CD4-positive, alpha-beta T cell treated with Interleukin-10 for 1 hour (primary cell): ENCODE measurements at places on chromosomes 3 and 15.

DNA sequence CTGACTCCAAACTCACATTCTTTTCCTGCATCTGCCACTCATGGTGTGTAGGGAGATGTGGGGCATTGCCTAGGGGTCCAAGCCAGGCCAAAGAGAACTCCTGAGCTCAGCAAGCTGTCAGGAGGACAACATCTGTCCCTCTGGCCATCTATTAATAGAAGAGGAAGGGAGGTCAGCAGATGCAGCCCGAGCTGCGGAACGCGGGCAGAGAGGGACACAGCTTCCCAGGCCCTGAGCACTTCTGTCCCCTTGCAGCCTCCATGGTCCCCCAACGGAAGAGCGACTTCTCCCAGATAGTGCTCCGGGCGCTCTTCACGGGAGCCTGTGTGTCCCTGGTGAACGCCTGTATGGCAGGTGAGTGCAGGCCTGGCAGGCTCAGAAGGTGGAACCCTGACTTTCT is 37.3 kb upstream of the PDE8A start:
- no peak for DNase-seq

- no peak for DNase-seq
These were observed 41.4 kb downstream of the ROBO2 start for GRCh38 chr3:77081240-77081661.

- no peak for DNase-seq
These were observed 35.8 kb downstream of the CTNNB1 start for GRCh38 chr3:41234823-41235721.

DNA sequence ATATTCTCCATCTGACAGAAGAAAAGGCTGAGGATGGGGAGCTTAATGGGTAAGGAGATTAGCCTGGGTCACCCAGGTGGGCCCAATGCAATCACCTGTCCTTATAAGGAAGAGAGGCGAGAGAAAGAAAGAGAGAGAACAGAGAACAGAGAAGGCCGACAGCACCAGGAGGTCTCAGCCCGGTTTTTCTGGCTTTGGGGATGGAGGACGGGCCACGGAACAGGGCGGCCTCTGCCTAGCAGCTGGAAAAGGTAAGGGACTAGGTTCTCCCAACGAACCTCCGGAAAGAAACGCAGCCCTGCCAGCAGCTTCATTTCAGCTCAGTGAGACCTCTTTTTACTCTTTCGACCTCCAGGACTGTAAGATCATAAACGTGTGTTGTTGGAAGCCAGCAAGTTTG is 196.0 kb upstream of the LYSMD4 start:
- DNase-seq: no peak

DNA sequence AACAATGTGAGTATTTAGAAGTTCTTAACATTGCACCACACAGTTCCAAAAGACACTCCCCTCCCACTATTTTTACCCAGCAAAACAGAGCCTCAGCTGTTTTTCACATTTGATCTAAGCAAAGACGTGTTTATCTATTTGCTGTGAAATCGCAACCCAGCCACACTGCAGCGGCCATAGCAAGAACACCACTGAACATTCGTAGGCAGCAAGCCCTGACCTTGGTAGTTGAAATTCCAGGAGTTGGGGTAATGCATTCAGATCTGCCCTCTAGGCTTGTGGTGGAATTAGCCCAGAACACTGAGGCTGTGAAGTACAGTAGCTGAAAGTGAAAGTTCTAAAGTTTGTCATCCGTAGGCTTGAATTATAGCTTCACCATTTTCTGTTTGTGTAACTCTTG is 17.1 kb upstream of the SLC24A5 start:
- DNase-seq: no peak

DNA sequence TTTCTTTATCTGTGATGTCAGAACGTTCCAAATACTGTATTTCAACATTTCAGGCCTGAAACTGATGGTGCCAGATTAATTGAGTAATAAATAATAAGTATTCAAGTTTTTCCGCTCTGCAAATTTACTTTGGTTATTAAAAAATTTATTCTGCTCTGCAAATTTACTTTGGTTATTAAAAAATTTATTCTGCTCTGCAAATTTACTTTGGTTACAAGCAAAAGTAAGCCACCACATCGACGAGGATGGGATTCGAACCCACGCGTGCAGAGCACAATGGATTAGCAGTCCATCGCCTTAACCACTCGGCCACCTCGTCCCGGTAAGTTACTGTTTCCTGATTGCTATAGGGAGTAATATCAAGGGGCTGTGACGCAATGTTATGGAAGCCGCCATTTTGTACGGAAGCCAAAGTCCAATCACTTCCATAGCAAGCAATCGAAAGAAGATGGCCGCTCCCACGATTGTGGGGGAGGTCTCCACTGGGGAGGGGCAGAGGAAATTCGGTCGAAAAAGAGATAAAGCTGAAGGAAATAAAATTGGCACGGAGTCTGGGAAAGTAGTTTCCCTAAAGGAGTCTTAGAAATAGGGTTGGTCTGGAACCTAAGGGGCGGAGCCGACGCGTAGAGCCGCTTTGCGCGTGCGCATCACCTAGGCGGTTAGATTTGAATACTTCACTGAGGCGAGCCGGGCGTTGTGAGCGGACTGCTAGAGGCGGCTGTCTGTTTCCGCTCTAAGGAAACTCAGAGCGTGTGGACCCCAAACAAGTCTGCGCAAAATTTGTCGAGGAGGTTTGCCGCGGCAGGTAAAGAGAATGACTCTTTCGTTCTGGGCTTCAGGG is at the start of gene KNL1:
TSS of gene KNL1 (plus strand) at position 662 of the 841 bp plus-strand sequence. CDS start 8,683 bp downstream, outside the sequence.
- peak; percentile 95 for DNase-seq

GRCh38 chr15:63759752-63760151 is 74.0 kb downstream of the HERC1 start:
- DNase-seq: no peak

- DNase-seq: no peak
These were observed 62.6 kb upstream of the ATP11B start for GRCh38 chr3:182730675-182731042.

DNA sequence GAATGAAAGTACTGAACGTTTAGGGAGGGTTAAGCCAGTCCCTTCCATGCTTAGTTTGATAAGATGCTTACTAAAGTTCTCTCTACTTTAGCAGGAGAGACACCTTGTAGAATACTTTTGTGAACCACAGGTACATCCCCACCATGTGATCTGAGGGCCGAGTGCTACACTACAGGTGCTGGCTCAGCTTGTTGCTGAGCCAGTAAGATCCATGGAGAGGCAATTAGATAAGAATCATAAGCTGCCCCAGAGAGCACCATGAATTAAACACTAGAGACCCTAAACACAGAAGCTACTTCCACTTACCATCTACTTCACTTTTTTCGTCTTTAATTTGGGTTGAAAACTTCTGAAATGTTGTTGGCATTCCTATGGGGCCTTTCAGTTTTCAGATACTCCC is 70.5 kb upstream of the GOLGA8B start:
- DNase-seq: no peak

DNA sequence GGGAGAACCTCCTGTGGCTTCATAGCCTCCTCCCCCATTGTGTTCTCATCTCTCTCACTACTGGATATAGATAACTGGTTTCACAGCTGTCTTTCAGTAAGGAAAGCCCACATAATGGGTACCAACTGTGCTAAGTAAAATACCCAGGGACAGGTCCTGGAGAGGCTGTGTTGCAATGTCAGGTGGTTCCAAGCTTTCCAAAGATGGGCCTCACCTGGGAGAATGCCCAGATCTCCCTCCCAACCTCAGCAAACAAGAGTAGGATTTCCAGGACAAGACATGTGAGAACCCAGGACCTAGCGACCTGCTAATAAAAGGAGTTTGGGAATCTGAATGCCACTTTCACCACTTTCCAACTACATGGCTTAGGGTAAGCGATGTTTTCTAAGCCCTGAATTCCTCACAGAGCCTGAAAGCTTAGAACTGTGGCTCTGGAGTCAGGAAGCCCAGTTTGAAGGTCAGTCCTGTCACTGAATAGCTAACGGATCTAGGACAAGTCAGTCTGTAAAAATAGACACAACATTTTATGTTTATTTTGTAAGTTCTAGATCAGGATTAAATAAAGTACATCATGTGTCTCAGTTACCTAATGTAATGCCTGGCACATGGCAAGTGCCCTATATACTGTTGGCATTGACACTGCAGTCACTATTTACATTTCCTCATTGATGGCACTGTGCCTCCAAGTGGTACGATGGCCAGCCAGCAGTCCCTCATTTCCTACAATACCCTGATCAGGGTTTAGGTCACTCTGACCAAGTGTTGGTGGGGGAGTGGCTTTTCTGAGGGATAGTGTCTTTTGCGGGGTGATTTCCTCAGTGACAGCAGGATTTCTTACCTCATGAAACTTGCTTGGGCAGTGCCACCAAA is 11.9 kb downstream of the CERS3 start:
- no peak for DNase-seq

- no peak for DNase-seq
These were observed 160.1 kb downstream of the OR4M2 start for GRCh38 chr15:22240403-22240802.

DNA sequence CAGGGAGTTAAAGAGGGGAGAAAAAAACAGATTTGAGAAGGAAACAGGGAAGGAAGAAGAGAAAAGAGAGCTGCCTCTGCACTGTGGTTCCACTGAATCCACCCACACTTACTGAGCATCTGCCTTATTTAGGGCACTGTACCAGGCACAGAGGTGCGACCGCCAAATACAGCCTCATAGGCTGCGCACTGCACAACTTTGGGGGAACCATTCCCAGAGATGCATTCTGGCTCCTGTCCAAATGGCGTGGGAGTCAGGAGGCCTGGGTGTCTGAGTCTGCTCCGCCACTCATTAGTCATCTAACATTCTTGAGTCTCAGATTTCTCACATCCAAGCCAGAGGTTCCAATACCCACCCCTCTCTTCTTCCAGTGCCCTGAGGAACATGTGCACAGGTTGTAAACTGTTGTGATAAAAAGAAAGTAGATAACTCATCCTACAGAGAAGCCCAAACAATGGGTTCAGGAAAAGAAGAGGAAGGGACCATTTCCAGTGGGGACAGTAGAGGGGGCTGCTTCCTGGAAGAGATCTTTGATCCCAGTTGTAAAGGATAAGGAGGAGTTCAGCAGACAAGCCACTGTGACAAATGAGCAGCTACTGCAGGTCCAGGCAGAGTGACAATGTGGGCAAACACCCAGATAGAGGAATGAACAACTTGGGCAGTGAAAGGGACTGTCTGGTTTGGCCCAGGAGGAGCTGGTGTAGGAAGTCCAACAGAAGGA is 254.6 kb downstream of the UACA start:
- DNase-seq: no peak

- no peak for DNase-seq
These were observed 11.9 kb downstream of the POMGNT2 start for GRCh38 chr3:43093974-43094373.

GRCh38 chr3:58336135-58336882 is 3.6 kb downstream of the PXK start:
- DNase-seq: no peak

- no peak for DNase-seq
These were observed 185.7 kb downstream of the CGGBP1 start for GRCh38 chr3:87873136-87873535.

DNA sequence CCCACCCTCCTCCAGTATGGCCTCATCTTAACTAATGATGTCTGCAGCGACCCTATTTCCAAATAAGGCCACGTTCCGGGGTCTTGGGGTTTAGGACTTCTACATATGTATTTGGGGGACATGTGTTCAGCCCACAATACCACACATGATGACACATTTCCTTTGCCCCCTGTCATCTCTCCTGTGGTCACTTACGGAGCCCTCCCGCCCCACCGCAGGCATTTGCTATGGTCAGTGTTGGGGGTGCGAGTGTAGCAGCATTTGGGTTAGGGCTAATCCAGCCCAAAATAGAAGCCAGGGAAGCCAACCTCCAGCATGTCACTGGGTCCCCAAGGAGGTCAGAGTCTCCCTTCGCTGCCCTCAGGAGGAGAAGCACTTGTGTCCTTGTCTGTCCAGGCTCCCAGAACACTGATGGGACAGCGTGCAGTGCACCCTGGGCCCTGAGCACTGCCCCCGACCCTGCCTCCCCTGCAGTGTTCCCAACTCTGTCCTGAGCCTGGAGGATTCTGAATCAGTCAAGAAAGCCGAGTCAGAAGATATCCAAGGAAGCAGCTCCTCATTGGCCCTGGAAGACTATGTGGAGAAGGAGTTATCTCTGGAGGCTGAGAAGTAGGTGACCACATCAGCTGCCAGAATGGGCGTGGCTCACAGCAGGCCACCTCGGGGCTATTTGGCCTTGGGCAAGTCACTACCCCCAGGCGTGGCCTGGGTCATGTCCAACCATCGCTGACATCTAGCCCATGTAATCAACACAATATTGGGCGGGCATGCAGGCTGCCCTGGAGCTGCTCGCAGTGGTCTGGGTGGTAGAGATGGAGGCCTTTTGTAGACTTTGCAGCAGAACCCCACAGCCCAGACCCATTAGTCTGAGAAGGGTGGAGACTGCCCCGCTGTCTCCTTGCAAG is 46.9 kb upstream of the FGD5 start:
- no peak for DNase-seq

DNA sequence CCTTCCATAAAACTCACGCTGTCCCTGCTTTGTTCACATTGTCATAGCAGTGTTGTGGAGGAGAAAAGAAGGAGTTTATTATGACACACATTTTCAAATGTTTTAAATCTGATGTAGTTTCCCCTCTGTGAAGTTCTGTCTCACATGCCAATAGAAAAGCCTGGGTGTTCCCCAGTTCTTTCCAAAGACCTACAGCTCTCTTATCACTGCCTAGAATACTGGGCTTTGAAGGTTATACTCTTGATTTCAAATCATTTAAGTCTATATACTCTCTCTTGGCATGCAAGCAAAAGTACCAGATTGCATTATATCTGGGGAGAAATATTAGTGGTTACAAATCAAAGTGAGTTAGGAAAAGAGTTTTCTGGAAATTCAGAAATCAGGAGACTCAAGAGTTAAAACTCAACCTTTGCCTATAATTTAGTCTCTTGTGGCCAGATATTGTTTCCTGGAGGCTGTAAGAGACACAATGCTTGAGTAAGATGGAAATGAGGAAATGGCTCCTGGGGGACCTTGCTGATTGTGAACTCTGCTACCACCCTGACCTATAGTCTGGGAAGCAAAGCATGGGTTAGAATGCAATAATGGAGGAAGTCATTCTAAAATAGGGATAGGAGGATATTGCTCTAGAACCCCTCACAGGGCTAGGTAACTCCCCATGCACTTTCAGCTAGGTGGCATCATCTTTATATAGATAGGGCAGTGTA is 182.8 kb downstream of the KCNAB1 start:
- no peak for DNase-seq

- DNase-seq: no peak
These were observed 21.5 kb upstream of the C2CD4B start for GRCh38 chr15:62186578-62186977.
